Epithelial cell of esophagus (primary cell): ENCODE measurements at places on chromosomes 3 and 15.

GRCh38 chr3:138186803-138187295 lies 252 bp upstream of the ARMC8 start:
- peak; percentile 90 for DNase-seq

- DNase-seq, result no peak
These were observed 121.1 kb downstream of the SHQ1 start for GRCh38 chr3:72727172-72727571.

DNA sequence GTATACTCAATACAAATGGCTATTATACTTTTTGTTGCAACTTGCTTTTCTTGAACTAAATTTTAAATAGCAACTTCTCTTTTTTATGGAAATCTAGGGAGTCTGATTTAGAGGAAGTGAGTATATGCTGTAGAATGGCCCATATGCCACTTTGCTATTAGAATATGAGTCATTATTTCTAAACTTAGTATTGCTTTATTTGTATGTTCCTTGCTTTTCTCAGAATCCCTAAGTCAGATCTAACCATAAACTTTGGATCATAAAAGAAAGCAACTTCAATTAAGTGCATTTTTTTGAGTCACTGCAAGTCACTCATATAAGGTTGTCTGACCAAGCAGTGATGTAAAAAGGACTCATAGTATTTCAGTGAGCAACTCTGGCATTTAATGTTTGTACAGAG lies 17.5 kb upstream of the SPTSSB start:
- DNase-seq, result peak; percentile 25

DNA sequence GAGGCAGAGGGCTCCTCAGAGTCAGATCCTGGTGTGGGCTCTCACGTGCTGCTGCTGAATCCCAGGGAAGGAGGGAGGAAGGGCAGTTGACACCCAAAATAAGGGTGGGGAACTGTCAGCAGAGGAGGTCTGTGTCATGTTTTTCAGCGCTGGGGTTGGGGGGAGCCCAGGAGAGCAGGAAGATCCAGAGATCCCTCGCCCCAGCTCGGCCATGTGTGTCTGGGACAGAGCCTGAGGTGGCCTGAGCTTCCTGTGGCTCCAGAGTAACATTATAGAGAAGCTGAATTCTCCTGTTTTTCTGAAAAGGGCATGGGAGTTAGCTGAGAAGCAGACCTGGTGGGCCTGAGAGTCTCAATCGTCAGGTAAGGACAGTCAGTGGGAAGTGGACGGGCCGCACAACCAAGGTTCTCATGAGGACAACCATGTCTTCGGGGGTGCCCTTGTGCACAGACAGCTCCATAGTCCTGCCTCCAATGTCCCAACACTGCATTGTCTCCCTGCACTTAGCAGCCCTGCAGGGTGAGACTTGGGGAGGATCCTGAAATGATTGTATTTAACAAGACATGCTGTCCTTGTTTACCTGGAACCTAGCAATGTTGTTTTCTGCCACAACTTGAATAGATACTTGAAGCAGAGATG lies 18.4 kb downstream of the UMPS start:
- no peak for DNase-seq

- DNase-seq, result no peak
These were observed 277.1 kb downstream of the XXYLT1 start for GRCh38 chr3:194993896-194994295.

DNA sequence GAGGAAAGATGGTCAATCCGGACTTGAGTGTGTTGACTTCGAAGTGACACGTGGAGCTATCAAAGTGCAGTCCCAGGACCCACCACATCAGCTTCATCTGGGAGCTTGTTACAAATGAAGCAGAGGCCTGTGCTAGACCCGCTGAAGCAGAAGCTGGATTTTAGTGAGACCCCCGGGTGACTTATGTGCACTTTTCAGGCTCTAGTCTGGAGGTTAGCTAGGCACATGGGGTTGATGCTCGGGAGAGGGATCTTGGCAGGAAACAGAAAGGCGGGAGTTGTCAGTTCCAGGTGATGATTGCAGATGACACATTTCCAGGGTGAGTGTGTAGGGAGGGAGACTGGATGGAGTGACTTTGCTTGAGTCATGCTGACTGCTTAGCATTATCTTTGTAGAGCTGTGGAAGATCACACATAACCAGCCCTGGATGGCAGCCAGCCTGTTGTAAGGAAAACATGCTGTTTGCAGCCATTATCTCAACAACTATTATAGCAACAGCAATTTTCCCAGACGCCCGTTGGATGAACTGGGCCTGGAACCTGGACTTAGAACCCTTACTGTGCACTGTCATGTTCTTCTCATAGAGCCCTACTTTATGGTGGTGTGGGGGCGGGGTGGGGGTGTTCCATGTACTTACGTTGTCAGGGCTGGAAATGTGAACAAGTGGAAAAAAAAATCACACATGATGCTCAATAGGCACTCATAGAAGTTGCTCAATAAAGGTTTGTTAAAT lies 122.4 kb downstream of the THSD4 start:
- peak; percentile 99 for DNase-seq
